ENCODE measurements at places on chromosomes 13 and 19.

DNA sequence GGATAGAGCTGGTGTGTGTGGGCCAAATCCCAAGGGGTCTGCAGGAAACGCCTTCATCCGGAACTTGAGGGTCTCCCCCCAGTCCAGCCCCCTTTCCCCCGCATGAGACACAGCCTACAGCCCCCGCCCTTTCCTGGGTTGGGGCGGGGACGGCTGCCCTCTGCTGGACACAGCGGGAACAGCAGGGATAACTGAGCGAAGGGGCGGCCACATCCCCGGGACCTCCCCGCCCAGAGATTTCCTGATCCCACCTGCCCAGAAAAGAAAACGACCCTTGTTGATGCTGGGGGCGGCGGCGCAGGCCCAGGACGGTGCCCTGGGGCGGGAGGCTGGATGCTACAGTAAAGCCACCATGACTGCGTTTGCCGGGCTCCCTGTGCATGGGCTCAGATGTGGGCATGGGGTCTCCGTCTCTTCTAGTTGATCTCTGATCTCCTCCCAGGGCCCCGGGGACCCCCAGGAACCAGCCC lies 14.2 kb downstream of the ONECUT3 start:
- no peak for DNase-seq

- DNase-seq = no peak
Observed at GRCh38 chr19:53311044-53311443, 22.5 kb upstream of the ZNF845 start.

- no peak for DNase-seq
Observed at GRCh38 chr19:50536662-50537305, 23.1 kb upstream of the ASPDH start.

DNA sequence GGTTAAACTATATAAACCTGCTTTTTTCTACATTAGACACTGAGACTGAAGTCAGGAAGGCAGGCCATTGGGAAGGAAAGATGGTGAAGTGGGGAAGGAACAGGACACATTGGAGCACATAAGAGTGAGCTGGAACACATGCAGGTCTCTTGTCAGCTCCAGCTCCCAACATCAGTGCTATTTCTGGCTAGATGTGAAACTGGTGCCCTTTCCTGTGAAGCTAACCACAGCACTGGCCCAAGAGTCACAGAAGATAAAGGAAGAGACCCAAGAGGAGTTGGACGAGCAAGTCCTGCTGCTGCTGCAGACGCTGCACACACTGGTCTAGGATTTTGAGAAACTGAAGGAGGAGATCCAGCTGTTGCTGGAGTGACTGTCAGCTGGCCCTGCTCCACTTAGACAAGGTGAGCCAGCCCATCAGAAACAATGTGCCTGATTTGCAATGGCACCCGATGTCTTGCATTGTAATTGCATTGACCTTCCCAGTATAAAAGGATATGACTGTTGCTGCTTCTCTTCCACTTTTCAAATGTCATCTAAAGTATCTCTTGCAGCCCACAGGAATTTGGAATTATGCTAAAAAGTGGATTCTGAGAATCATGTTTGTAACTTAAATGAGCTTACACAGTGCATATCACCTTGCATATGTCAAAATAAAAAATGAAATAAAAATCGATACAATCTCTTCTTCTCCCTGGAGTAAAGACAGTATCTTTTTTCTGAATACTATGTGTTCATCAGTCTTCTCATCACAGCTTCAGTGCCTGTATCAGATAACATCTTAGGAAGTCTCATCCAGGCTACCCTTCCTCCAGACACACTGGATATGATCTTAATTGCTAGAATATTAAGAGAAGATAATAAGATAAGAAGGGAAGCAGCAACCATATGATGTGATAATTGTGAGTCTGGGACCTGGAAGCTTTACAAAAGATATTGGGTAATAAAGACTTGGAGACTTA lies 230.7 kb upstream of the SPRY2 start:
- no peak for DNase-seq

- no peak for DNase-seq
Observed at GRCh38 chr13:110661256-110661655, 44.7 kb downstream of the CARS2 start.

Data from Calu3 (cell line).